ENCODE measurements at places on chromosomes 5 and 9.

DNA sequence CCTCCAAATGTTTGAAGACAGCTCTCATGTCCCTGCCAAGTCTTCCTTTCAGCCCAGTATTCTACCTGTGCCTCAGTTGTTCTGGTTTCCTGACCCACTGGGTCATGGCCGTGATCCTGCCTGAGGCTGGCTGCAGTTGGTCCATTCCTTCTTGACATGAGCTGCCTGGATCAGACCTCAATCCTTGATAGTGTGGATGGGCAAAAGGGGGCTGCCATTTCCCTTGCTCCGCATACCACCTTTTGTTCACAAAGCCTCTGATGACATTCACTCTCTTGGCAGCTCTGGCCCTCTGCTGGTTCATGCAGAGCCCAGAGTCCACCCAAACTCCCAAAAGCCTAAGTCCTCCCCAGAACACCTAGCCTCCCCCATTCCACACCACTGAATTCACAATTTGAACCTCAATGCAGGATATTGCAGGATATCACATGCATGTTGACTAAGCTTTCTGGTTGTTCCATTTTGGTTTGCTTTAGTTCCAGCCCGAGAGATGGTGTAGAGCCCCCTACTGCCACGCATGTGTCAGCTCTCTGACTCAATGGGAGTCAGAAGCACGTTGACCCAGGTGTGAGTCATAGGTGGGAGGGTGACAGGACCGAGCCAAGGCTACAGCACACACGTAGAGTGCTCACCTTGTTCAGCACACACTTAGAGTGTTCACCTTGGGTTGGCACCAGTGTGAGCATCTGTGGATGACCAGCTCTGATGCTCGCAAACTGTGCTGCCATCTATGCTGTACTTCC lies 137.2 kb downstream of the MTX3 start:
- DNase-seq = no peak

DNA sequence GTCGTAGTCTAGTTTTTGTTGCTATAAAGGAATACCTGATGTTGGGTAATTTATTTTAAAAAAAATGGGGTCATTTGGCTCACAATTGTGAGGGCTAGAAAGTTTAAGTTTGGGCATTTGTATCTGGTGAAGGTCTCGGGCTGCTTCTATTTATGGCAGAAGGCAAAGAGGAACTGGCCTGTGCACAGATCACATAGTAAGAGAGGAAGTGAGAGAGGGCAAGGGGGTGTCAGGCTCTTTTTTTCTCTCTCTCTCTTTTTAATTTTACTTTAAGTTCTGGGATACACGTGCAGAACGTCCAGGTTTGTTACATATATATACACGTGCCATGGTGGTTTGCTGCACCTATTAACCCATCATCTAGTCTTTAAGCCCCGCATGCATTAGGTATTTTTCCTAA lies 453.3 kb downstream of the DIRAS2 start:
- DNase-seq = peak; percentile 79

DNA sequence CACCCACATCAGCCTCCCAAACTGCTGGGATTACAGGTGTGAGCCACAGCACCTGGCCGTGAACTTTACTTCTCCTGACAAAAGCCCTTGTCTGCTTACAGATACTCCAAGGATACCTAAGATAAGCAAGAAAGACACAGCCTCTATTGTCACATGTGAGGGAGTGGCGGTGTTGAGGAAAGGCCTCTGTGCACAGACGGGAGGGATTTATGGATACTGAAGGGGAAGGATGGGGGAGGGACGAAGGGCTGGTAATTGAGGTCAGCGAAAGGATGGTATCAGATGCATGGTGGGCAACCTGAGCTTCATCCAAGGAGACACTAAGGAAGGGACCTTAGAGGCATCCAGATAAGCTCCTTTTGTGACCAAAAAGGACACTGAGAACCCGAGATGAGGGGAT lies 66.7 kb upstream of the CKMT2 start:
- no peak for DNase-seq

DNA sequence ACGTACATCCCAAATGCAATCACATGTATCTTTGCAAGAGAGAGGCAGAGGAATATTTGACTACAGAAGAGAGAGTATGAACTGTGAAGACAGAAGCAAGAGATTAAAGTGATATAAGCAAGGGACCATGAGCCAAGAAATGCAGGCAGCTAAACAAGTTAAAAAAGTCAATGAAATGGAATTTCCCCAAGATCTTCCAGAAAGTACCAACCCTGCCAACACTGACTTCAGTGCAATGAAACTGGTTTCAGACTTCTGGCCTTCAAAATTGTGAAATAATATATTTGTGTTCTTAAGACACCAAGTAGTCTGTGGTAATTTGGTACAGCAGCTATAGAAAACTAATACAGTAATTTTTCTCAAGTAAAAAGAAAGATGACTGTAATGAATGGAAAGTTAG lies 20.9 kb downstream of the FOXI1 start:
- no peak for DNase-seq

DNA sequence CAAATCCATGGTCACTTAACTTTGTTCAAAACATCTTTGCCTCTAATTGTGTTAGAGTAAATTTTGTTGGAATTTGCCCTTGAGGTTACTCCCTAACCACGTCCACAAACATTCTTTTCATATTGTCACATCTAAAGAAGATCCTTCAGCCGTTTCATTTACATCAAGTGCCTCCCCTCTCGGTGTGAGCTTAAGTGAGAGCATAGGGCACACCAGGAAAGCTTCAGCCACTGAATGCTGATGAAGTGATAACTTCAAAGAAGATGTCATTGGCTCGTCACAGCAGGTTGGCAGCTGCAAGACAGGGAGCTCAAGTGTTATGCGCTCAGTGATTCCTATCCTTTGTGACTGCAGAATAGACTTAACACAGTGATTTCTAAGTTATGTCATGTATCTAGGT lies 49.6 kb upstream of the ADAMTS19 start:
- no peak for DNase-seq

GRCh38 chr9:136312436-136312835 lies 8.5 kb upstream of the CCDC187 start:
- DNase-seq = peak; percentile 56

GRCh38 chr5:56159521-56159947 lies 73.6 kb downstream of the ANKRD55 start:
- DNase-seq = no peak

DNA sequence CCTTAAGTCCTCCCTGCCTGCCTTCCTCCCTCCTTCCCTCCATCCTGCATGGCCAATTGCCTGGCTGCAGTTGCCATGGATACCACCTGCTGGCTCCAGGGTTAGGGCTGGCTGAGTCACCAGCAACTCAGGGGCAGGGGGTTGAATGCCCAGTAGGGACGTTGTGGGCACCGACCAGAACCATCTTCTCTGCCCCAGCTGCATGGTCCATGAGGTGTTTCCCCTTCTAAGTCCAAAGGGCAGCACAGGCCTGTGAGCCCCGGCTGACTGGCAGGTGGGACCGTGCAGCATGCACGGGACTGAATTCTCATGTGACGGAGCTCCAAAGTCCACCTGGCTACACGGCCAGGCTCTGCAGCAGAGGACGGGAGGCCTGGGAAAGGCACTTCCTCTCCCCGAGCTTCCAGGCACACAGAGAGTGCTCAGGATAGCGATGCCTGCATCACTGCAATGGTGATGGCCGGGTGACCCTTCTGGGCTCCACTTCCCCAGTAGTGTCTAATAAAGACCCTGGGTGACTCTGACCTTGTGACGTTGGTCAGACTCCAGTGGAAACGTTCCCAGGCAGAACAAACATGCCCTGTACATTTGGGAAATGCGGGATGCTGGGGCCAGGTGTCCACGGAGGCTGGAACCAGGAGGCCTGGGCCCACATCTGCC lies 5.7 kb downstream of the ASS1 start:
- DNase-seq = no peak

GRCh38 chr9:76218886-76219445 lies 175.3 kb downstream of the RFK start:
- no peak for DNase-seq
